ENCODE measurements at places on chromosomes 6 and 20.

DNA sequence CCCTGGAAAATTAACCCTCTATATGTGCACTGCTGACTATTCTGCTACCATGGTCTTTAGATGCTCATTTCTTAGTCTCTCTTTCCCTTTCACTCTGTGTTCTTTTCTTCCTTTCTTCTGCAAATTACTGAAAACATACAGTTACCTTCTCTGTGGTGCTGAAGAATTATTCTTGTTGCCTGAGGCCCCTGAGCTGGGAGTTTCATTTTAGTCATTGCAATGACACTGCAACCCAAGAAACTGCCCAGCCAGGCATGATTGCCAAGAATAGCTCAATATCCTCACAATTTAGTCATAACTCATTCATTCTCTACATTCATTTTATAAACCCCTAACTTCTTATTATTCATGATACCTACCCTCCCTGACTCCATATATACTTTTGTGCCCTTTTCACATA lies 245.8 kb upstream of the RAB32 start:
- no peaks in the 10 kb centered on the region for H3K27me3 ChIP-seq
- DNase-seq, result no peak
- no peak overlapping the region for H3K4me3 ChIP-seq
- H3K27ac ChIP-seq, result no peak overlapping the region
- no peaks in the 10 kb centered on the region for H3K36me3 ChIP-seq

DNA sequence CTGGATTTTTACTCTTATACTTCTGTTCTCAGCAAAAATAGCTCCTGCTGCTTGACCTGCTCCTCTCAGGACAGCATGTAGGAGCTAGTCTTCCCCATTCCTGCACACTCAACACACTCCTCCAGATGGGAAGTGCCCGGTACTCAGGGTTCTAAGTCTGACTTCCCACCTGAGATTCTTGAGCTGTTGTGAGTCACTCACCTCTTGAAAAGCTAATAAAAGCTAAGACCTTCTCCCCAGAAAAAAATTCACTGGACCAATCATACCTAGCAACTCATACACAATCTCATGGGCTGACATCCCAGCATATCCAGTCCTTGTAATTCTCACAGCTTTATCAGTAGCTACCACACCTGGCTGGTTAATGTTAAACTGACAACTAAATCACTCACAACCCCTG lies 53.5 kb downstream of the TRPC4AP start:
- no peaks in the 10 kb centered on the region for H3K4me1 ChIP-seq
- no peak for DNase-seq
- no peak overlapping the region for H3K27ac ChIP-seq
- H3K27me3 ChIP-seq, result no peaks in the 10 kb centered on the region
- no peak overlapping the region for H3K4me3 ChIP-seq
- H3K36me3 ChIP-seq, result peaks cover 13% of the 10 kb centered on the region

- H3K4me3 ChIP-seq, result no peak overlapping the region
- no peaks in the 10 kb centered on the region for H3K27me3 ChIP-seq
- H3K4me1 ChIP-seq, result peaks cover 7% of the 10 kb centered on the region
- no peak for DNase-seq
- no peak overlapping the region for H3K27ac ChIP-seq
Measured at GRCh38 chr6:111599259-111599658, 6.4 kb downstream of the TRAF3IP2 start.

DNA sequence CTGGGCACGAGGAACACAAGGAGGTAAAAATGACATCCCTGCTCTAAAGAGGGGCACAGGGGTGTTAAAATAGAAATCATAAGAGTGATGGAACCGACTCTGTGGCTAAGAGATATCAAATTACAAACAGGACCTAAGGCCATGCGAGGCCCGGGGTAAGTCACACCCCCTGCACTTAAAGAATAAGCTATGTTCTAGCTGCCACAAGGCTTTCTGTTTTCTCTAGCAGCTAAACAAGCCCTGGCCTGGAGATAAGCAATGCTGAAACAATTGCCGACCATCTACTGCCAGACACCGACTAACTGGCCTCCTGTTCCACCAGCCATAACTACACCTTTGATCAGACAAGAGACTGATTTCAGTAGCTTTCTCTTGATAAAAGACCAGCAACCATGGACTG lies 32.4 kb downstream of the MDGA1 start:
- no peaks in the 10 kb centered on the region for H3K4me1 ChIP-seq
- no peak overlapping the region for H3K4me3 ChIP-seq
- no peak overlapping the region for H3K27ac ChIP-seq
- no peaks in the 10 kb centered on the region for H3K36me3 ChIP-seq
- H3K27me3 ChIP-seq, result no peaks in the 10 kb centered on the region

DNA sequence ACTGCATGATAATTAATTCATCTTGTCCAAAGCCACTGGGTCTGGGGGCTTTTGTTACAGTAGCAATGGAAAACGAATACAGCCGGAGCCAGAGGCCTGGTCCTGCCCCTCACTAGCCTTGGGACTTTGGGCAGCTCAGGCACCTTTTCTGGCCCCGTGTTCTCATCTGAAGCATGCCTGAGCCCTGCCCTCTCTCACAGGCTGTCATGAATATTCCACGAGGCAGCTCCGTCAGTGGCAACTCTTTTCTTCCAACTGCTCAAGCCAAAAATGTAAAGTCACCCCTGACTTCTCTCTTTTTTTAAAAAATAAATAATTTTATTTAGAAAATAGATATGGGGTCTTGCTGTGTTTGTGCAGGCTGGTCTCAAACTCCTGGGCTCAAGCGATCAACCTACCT lies 5.3 kb downstream of the BNIP5 start:
- H3K27ac ChIP-seq, result no peak overlapping the region
- H3K27me3 ChIP-seq, result peaks cover 19% of the 10 kb centered on the region
- peaks cover 4% of the 10 kb centered on the region for H3K4me1 ChIP-seq

GRCh38 chr6:137978252-137978896 lies 111.3 kb downstream of the TNFAIP3 start:
- peaks cover 29% of the 10 kb centered on the region for H3K4me1 ChIP-seq
- DNase-seq, result no peak
- H3K4me3 ChIP-seq, result no peak overlapping the region
- H3K36me3 ChIP-seq, result no peaks in the 10 kb centered on the region
- H3K27me3 ChIP-seq, result no peaks in the 10 kb centered on the region
- no peak overlapping the region for H3K27ac ChIP-seq

DNA sequence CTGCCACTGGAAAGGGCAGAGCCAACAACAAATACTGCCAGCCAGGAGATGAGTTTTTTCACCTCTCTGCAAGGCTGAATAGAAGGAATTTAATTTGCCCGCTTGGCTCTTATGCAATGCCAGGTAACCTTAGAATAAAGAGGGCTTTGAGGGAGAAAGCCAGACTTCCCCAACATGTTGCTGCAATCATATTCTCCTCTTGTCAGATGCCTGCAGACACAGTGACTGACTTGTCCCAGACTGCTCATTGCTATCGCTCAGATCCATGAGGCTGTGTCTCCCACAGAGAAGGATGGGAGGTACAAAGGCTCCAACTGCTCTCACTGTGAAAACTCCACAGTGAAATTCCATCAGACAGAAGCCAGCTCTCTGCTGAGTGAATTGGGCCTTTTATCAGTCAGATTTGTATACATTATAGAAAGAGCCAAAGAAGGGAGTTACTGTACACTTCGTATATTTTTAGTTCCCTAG lies 517.0 kb upstream of the ID4 start:
- H3K27ac ChIP-seq, result no peak overlapping the region
- no peak overlapping the region for H3K4me3 ChIP-seq
- H3K4me1 ChIP-seq, result no peaks in the 10 kb centered on the region
- no peak for DNase-seq

DNA sequence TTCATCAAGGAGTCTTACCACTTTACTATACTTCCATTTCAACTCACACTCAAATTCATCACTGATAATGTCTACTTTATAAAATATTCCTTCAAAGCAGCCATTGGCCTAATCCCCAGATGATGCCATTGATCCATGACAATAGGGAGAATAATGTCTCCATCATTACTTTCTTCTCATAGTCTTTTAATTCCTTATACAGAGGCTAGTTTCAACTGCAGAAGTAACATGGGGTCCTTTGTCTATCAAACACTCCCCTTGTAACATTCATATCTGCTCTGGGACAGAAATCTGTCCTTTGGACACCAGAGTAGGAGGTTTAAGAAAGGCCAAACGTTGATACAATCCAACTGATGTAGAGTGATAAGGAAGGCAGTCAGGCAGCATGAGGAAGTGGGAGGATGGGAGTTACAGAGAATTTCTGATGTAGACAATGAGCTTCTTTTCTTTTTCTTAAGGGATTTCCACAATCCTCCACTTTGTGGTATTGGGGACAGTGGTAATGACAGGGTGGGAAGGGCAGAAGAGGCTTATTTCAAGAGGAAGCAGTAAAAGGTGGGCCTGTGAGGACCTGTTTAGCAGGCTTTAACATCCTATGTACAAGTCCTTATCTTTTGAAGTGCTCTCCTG lies 18.9 kb upstream of the HLA-DOA start:
- no peaks in the 10 kb centered on the region for H3K4me1 ChIP-seq
- DNase-seq, result no peak
- no peak overlapping the region for H3K27ac ChIP-seq
- no peaks in the 10 kb centered on the region for H3K27me3 ChIP-seq
- no peaks in the 10 kb centered on the region for H3K36me3 ChIP-seq

DNA sequence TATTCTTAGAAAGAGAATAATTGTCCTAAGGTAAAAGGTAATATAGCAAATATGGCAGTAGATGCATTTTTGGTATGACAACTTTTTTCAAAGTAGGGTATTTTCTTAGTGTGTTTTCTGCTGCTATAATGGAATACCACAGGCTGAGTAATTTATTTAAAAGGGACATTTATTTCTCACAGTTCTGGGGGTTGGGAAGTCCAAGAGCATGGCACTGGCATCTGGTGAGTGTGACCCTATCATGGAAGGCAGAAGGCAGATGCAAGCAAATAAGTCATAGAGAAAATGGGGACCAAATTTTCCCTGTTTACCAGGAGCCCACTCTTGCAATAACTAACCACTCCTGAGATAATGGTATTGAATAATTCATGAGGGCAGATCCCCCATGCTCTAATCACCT lies 922.5 kb upstream of the MAN1A1 start:
- no peak overlapping the region for H3K4me3 ChIP-seq
- no peaks in the 10 kb centered on the region for H3K36me3 ChIP-seq

DNA sequence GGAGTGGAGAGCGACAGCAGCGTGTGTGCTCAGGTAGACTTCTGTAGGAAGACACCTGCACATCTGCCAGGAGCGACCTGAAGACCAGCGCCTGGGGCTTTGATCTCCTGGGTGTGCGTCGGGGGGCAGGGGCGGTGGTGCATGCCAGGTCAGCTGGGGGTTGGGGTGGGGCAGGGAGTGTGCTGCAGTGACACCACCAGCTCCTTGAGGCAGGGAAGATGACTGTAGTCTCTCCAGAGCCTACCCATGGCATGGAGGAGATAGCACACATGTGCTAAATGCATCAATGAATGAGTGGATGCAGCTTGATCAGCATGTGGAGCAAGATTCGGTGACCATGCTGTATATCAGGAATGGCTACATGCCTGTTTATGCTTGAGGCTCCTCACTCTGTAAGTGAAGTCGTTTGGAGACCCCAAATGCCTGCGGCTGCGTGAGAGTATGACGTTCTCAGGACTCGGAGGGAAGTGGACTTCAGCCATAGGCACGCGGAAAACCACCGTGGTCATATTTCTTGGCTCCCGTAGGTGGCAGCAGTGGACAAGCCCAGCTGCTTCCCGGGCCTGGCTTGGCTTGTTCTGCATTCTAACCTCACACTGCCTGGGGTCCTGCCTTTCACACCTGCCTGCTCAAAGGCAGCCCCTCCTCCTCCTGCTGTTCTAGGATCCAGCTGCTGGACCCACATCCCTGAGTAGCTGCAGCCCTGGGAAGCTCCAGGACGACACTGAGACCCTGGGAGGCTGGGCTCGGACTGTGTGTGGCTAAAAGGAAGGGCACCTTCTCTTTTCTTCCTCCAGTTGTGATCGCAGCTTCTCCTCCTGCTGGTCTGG lies 39.4 kb upstream of the KCNK16 start:
- no peak overlapping the region for H3K27ac ChIP-seq
- no peak for DNase-seq
- no peaks in the 10 kb centered on the region for H3K4me1 ChIP-seq
- no peak overlapping the region for H3K4me3 ChIP-seq
- H3K27me3 ChIP-seq, result no peaks in the 10 kb centered on the region

DNA sequence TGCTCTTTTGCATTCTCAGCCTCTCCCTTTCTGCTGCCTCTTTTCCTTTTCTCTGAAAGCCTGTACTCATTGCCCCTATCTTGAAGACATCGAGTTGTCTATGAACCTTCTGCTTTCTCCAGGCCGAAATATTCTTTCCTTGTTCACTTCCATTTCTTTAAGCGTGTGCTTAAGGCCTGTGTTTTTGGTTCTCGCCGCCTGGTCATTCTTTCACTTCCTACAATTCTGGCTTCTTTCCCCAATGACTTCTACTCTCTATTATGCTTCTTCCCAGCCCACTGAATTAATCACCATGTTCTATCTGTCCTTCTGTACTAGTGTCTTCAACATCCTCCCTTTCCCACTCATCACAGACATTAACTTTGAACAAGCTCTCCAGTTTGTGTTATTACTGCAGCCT lies 69.6 kb downstream of the C6orf52 start:
- H3K4me3 ChIP-seq, result no peak overlapping the region
- no peak for DNase-seq
- H3K27ac ChIP-seq, result no peak overlapping the region
- H3K4me1 ChIP-seq, result no peaks in the 10 kb centered on the region
- no peaks in the 10 kb centered on the region for H3K27me3 ChIP-seq

GRCh38 chr6:63636518-63637021 lies 968 bp downstream of the PHF3 start:
- peak overlapping the region; percentile 93 for H3K27ac ChIP-seq
- peak; percentile 75 for DNase-seq
- no peaks in the 10 kb centered on the region for H3K27me3 ChIP-seq
- peak overlapping the region; percentile 88 for H3K4me3 ChIP-seq

DNA sequence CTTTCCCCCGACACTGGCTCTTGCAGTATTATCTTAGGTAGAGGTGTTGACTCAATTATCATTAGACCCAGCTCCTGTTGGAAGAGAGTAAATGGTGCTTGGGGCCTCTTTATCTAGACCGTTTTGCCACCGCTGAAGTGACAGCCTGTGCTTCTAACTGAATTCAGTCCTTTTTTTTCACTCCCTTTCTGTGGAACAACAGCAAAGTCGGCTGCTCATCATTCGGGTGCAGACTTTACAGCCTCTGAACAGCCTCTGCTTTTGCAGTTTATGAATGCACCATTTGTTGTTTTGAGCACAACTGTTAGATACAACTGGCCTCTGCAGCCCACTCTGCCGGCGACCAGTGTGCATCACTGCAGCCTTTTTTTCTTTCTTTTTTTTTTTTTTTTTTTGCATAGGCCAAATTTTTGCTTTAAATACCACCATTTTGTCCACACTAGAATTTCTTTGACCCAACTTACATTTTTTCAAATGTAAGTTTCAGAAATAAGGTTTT lies 35.8 kb downstream of the RREB1 start:
- no peaks in the 10 kb centered on the region for H3K27me3 ChIP-seq
- peak overlapping the region; percentile 73 for H3K27ac ChIP-seq
- no peak for DNase-seq
- H3K36me3 ChIP-seq, result no peaks in the 10 kb centered on the region
- no peak overlapping the region for H3K4me3 ChIP-seq

DNA sequence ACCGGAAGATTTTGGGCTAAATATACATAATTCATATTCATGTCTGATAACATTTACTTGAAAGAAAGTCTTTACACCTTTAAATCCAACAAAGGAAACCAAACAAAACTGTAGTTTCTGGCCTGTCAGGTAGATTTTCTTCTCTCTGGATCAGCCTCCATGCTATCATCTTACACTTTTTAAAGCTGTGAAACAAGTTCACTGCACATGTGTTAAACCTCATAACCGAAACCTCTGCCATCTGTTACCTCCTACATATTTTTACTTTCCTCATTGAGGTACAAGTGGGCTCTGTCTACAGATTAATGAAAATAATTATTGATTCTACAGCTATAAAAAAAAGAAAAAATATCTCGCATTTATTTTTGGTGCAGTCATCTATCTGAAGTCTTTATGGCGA lies 149.9 kb downstream of the RALGAPA2 start:
- H3K4me1 ChIP-seq, result no peaks in the 10 kb centered on the region
- no peaks in the 10 kb centered on the region for H3K36me3 ChIP-seq
- DNase-seq, result no peak
- H3K4me3 ChIP-seq, result no peak overlapping the region
- no peaks in the 10 kb centered on the region for H3K27me3 ChIP-seq

Data from CD8-positive, alpha-beta memory T cell (primary cell).